ENCODE measurements at places on chromosomes 4 and X.

GRCh38 chr4:119041396-119041795, 94.2 kb upstream of the MYOZ2 start:
- no peak for DNase-seq

GRCh38 chr4:16765546-16765945, 132.9 kb downstream of the LDB2 start:
- no peak for DNase-seq

DNA sequence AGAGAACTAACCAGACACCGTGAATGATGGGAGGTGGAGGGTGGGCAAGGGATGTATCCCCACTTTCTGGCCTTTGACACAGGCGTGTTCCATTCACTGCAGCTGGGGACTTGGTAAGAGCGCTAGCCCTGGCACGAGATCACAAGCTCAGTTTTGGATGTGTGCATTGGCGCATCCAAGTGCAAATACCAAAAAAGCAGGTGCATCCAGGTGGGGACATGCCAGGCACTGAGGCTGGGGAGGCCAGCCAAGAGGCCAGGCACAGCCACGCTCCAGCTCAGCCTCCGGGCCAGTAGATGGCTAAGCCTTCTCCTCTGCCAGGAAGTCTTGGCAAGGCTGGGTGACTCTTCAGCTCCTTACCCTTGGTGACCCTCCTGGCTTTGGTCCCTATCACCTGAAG, 4.4 kb upstream of the ZFP92 start:
- DNase-seq = no peak

DNA sequence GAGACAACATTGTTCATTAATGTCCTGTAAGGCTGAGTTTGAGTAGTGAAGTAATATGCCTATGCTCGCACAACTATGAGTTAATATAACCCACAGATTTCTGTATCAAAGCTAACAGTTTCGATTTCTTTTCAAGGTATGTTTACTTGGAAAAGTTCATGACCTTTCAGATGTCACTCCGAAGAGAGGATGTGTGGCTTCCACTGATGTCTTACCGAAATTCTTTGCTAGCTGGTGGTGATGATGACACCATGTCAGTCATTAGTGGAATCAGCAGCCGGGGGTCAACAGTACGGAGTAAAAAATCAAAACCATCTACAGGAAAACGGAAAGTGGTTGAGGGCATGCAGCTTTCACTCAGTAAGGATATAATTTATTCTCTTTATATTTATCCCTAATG, 124.9 kb downstream of the STAG2 start:
- no peak for DNase-seq

- no peak for DNase-seq
These were observed 279.6 kb upstream of the EDA2R start for GRCh38 chrX:66918511-66918910.

GRCh38 chrX:138710866-138711341, 613 bp downstream of the FGF13 start:
- DNase-seq = no peak

Measured in activated CD8-positive, alpha-beta memory T cell treated with anti-CD3 and anti-CD28 coated beads for 48 hours (primary cell).